ENCODE measurements at places on chromosomes 4 and X.

- DNase-seq, result no peak
Measured at GRCh38 chr4:128416921-128417320, 129.3 kb upstream of the PGRMC2 start.

DNA sequence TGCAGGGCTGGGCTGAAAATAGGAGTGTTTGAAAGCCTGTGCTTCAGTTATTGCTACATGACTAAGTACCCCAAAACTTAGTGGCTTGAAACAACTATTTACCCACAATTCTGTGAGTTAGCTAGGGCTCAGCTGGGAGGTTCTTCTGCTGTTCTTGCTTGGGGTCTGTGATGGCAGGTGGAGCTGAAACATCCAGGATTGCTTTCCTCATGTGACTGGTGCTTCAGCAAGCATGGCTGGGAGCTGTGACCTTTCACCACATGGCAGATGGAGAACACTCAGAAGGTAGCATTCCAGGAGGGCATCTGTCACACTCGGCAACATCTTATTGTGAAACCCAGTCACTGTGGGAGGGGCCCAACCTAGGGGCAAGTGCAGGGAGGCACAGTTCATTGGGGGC, 57.0 kb upstream of the TBC1D14 start:
- peak; percentile 18 for DNase-seq

GRCh38 chr4:113987382-113987941, 8.0 kb upstream of the ARSJ start:
- no peak for DNase-seq

DNA sequence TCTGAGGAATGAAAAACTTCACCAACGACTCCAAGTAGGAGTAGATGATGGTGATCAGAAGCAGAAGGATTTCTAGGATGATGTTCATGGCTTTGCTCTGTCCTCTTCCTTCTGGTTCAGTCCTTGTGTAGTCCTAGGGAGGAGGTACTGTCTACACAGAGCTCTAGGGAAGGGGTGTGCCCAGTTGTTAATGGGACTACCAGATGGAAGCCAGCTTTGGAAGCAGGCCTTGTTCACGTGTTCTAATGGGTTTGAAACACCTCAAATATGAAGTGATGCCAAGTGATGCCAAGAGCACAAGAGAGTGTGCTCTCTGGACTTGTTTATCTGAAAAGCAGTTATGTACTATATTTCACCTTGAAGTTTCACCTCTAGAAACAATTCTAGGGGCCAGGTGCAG, at the start of gene HSD17B13:
TSS of gene HSD17B13 (minus strand) at position 129 of the 400 bp plus-strand sequence. CDS start at position 88, 41 bp downstream.
- no peak for DNase-seq

DNA sequence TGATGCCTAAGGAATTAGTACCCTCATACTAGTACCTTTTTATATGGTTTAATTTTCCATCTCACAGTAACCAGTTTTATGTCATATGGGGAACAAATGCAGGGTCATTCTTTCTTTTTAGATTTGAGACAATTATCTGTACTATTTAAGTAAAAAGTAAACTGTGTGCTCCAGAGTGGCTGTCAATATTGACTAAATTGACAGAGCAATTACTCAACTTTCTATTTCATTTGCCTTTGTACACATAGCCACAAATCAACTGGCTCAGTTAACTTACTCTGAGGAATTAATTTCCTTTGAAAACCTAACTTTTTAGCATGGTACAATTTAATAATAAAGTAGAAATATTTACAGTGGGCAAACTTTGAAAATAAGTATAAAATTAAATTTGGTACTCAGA, 28.5 kb upstream of the TEX13C start:
- DNase-seq, result no peak

- peak; percentile 22 for DNase-seq
Measured at GRCh38 chr4:25112366-25112994, 47.8 kb downstream of the SEPSECS start.

DNA sequence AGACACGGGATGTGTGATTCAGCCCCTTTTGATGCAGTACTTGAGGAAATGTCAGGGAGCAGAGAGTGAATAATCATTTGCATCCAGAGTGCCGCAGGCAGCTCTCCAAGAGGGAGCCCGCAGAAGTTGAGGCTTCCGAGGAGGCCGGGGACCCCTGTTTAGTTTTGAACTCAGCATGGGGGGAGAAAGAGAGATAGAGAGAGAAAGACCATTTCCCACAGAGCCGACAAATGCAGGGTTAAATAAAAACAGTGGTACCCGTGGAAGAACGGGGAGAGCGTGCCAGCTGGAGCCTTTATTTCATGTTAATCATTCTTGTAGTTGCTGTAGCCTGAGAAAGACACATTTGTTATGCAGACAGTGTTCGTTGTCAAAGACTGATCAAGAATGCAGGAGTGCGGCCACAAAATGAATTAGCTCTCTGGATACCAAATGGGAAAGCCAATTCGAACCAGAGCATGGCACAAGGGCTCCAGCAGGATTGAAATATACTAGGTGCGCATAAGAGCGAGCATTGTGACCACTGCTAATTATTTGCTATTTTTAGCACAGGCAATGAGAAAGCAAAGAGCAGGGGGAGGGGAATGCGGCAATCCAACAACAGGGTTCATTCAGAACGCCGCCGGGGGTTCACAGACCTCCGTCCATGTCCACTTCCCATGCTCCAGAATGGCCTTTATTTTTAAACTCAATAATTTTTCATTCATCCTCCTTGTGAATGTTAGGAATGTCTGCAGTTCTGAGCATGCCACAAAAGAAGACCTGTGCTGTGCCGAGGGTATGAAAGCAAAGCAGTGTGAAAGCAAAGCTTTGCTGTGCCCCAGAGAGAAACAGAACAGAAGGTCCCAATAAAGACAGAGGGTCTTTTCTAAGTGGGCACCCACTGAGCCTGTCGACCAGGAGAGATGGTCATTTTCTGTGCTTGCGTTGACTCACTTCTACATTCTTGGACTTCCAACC, 243.9 kb upstream of the VCX3A start:
- DNase-seq, result no peak

- peak; percentile 24 for DNase-seq
Measured at GRCh38 chr4:33961761-33962160, 2282.6 kb downstream of the ARAP2 start.

GRCh38 chr4:10837151-10837550, 152.6 kb upstream of the CLNK start:
- no peak for DNase-seq

- no peak for DNase-seq
Measured at GRCh38 chr4:3205995-3206394, 43.0 kb upstream of the MSANTD1 start.

- peak; percentile 61 for DNase-seq
Measured at GRCh38 chrX:153934762-153935325, at the start of gene NAA10. NAA10 (minus strand) TSS chrX:153935037; CDS start chrX:153934904, 133 bp downstream.

DNA sequence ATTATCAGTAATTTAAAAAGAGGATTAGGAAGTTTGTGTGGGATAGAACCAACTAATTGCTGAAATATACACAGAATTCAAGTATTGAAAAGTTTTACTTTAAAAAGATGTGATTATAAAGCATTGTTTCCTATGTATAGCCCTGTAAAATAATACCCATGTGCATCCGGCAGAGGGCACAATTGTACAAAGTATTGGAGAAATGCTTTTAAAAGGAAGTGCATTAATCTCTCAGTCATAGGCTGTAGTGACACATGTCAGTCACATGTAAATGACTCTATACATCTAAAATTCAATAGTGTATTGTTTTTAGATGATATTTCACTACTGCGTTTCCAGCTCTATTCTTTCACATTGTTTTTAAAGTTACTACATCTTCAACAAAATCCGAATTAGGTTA, 9.7 kb upstream of the GEMIN8 start:
- DNase-seq, result peak; percentile 23

- peak; percentile 51 for DNase-seq
Measured at GRCh38 chr4:116099596-116099995, 985.8 kb downstream of the TRAM1L1 start.

DNA sequence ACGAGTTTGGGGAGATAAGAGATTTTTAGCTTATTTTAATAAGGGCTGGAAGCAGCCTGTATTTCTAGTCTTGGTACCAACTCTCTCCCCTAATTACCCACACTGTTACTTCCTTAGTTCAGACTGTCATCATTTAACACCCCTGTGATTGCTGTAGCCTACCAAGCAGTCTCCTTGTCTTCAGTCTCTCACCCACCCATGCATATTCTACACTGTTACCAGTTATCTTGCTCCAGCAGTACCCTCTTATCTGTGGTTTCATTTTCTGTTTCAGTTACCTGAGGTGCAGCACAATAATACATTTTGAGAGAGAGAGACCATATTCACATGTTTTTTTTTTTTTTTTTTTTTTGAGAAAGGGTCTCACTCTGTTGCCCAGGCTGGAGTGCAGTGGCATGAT, 80.2 kb downstream of the DIAPH2 start:
- no peak for DNase-seq

DNA sequence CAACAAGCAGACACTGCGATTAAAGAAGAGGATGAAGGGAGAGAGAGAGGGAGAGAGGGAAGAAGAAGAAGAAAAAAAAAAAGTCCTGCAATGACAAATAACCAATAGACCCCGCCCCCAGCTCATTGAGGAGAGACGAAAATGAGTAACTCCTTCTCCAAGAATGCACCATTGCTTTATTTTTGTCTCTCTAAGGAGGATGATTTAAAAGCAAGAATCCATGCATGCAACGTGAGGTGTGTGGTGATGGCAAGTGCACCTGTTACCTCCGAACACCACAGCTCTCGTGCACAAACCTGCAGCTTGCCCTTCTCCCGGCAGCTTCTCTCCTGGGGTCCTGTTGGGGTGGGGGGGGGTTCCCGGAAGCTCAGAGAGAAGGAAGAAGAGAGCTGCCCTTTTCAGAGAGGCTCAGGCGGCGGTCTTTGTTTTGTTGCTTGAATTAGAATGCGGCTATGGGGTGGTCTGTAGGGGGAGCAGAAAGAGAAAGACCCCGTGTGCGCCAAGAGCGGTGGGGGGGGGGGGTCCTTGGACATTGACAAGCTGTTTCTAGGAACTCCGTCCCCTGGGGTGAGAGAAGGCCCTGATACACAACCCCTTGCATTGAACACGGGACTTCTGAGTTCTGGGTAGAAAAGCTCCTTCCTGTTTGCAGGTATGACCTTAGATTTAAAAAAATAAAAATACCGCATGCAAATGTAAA, 100.7 kb downstream of the CRLF2 start:
- DNase-seq, result no peak

- no peak for DNase-seq
Measured at GRCh38 chr4:169174247-169174646, 96.5 kb downstream of the SH3RF1 start.

DNA sequence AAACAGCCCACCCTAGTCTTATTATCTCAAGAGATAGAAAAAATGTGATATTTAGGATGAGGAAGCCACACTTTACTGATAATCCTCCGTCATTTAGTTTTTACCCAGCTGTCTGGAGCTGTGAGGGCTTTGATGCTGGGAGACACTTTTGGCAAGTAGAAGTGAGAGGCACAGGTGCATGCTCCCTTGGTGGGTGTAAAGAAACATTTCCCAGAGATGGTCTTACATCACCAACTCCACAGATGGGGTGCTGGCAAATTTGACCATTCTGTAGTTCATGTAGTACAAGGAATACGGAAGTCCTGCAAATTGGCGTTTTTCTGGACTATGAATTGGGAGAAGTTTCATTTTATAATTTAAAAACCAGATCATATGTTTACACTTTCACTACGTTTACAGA, 28.5 kb downstream of the TRIM61 start:
- DNase-seq, result no peak

DNA sequence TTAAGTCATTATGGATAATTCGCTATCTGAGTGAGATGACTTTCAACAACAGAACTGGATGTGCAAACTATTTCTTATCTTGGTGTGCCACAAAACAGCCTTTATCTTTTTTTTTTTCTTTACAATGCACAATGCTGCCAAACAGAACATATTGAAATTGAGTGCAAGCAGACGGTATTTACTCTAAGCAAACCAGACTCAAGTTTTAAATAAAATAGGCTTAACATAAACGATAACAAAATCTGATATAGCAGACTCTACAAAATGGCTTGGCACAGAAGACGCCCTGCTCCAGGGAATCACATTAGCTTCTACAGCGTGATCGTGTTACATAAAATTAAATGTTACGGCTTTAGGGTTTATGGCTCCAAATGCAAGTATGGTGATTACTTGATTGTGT, 9.6 kb upstream of the STK32B start:
- DNase-seq, result no peak

DNA sequence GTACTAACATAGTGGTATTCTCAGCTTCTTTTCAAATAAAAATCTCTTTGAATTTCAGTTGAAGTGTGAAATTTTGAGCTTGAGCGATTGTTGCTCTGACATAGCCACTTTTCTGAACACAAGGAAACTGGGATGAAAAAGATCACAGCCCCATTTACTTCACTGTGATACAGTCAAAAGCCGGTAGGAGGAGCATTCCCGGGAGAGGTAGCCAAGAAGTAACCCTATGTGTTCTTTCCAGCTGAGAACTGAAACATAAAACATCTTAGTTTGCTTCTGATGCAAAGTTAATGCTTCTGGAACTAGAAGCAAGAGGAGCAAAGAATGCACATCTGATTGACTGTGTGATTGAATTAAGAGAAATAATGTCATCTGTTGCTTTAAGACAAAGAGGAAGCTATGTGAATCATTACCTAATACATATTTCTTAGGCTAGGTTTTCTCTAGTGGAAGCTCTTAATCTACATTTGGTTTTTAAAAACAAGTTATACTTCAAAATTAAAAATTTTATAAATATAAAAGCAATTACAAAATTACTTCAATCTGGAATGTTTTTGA, 88.3 kb upstream of the UNC5C start:
- peak; percentile 44 for DNase-seq

DNA sequence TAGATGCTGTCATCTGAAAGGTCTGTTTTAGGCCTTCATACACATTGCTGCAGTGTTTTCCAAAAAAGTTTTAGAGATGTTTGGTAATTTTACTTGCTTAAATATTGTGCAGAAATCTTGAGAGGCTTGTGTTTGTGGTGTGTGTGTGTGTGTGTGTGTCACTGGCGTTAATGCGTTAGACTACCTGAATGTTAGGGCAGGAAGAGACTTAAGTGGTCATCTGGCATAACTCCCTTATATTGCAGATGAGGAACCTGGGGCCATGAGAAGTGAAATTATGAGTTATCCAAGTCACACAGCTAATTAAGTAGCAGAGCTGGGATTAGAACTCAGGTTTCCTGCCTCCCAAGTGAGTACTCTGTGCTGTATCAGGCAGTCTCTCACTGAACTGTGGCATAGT, 1.4 kb downstream of the LSM6 start:
- DNase-seq, result no peak

DNA sequence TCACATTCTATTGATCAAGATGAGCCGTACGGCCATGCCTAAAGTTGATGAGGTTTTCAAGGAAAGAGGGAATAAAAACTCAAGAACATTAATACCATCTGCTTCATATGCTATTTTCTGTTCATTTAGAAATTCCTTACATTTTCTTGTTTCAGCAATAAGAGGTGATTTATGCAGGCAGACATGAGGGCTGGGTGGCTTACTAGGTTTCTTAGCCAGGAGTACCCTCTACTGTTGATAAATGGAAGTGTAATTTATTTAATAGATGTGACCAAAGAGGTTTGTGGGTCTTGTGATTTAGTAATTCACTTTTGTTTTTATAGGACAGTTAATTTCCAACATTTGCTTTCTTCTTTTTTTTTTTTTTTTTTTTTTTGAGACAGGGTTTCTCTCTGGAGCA, 6.4 kb upstream of the SMIM9 start:
- peak; percentile 38 for DNase-seq

DNA sequence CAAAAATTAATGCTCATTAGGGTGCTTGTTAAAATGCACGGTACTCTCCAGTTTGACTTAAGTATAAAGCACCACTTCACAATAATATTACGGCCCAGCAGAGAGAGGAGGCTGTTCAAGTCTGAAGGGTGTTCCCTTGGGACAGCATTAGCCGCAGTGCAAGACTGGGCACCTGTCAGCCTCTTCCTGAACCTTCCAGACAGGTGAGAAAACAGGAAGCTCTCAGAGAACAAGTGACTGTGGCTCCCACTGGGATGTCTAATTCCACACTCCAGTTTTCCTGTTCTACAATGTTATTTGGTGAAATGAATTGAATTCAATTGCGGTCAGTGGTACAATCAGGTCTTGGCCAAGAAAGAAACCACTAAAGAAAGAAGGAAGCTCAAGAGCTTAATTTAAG, 414.4 kb downstream of the SMARCA1 start:
- no peak for DNase-seq
